ENCODE measurements at places on chromosomes 7 and 10.

DNA sequence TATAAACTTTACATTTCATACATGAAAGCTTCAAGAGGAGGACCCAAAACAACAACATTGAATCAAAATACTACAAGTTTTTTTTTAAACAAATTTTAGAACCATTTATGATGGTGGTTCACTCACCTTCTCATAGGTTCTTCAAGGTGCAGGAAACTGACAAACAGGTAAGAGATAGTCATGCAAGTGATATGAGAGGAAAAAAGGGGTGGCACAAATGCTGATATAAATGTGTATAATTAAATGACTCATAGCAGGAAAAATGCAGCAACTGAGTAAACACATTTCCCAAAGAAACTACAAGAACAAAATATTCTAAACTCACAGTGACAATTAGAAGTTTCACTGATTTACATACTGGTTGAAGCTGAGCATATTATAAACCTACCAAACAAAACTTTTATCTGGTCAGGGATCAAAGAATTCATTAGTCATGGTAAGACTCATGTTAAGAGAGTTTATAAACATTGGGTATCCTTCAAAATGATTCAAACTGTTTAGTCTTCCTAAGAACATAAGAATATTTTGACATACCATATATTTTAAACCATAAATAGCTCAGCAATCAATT is 14.1 kb downstream of the ZWINT start:
- peak; percentile 3 for DNase-seq

- DNase-seq: no peak
These were observed 30.8 kb upstream of the PSAP start for GRCh38 chr10:71881647-71882355.

DNA sequence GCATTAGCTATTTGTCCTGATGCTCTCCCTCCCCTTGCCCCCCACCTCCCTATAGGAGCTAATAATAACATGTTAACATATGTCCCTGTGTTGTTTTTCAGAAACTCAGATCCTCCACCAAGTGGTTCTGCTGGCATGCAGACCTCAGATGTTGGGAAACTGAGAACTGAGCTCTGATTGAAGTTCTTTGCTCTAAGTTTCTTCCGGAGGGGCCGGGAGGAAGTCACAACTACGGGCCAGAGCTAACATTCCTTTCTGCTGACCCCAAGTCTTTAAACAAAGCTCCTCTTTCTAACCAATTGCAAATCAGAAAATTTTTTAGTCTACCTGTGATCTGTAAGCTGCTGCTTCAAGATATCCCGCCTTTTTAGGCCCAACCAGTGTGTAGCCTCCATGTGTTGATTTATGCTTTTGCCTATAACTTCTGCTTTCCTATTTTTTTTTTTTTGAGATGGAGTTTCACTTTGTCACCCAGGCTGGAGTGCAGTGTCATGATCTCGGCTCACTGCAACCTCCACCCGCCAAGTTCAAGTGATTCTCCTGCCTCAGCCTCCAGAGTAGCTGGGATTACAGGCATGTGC is 66.6 kb downstream of the LYZL1 start:
- DNase-seq: no peak

GRCh38 chr10:23885853-23886252 is 323.1 kb upstream of the KIAA1217 start:
- DNase-seq: no peak

- DNase-seq: no peak
These were observed 227.7 kb downstream of the MGMT start for GRCh38 chr10:129694691-129695243.

- DNase-seq: no peak
These were observed 8.3 kb upstream of the MMP21 start for GRCh38 chr10:125783957-125784356.

DNA sequence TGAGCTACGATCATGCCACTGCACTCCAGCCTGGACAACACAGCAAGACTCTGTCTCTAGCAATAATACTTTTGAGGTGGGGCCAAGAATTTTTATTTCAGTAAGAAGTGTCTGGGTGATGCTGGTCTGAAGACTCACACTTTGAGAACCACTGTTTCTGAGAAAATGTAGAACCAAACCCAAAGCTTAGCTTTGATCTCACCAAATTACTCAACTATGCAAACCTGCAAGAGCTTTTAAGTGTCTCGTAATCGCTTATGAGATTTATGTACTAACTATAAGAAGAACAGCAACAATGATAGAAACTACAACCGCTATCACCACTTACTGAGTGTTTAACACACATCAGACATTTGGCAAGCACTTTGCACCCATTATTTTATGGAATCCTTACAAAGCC is 29.5 kb downstream of the APBB1IP start:
- DNase-seq: no peak

Data from astrocyte of the cerebellum (primary cell).